Activated CD4-positive, alpha-beta T cell treated with anti-CD3 and anti-CD28 coated beads for 24 hours (primary cell): ENCODE measurements at places on chromosomes 1 and 21.

GRCh38 chr1:221989741-221990140 lies 247.9 kb upstream of the DUSP10 start:
- no peak for DNase-seq

GRCh38 chr1:55639051-55639450 lies 423.9 kb upstream of the USP24 start:
- DNase-seq: no peak

GRCh38 chr1:30684881-30685795 lies 38.2 kb downstream of the MATN1 start:
- DNase-seq: peak; percentile 6

DNA sequence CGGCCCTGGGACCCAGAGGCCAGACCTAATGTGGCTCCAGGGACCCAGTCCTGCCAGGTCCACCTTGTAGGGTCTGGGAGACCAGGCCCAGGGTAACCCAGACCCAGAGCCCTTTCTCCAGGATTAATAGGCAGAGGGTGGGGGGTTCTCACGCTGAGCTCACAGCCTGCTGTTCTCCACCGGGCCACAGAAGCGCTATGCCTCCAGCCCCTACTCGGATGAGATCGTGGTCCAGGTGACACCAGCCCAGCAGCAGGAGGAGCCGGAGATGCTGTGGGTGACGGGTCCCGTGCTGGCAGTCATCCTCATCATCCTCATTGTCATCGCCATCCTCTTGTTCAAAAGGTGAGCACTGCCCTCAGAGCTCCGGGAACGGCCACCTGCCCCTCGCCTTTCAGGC lies 43.3 kb upstream of the KDM4A start:
- no peak for DNase-seq

GRCh38 chr1:234231061-234231892 lies 142.0 kb upstream of the COA6 start:
- no peak for DNase-seq

GRCh38 chr1:66445492-66446181 lies 88.3 kb upstream of the SGIP1 start:
- peak; percentile 30 for DNase-seq

DNA sequence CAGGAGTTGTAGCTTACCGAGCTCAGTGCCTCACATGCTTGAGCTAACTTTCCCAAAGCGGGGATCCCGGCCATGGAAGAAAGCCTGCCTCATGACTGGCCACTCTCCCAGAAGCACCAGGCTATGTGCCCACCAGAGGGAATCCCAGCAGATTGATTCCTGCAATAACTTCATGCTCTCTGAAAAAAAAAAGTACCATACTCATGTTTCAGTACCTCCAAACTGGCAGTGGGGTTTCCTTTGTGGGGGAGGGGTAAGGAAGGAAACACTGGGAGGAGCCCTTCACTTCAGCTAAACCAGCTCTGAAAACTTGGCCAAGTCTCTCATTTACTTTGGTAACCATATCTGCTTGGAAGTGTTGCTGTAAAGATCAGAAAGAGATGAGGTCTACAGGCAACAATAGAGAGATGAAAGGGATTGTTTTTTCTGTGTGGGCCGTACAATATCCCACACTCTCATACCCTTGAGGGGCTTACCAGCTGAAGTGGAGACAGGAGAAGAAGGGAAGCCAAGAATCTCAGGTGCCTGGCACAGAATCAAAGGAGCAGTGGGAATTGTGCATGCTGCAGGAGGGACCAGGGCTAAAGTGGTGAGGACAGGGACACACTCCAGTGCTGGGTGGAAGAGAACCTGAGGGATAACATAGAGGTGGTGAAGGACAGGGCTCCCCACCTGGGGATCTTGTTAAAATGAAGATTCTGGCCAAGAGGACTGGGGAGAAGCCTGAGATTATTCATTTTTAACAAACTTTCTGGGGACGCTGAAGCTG lies 42.4 kb upstream of the TACSTD2 start:
- no peak for DNase-seq

DNA sequence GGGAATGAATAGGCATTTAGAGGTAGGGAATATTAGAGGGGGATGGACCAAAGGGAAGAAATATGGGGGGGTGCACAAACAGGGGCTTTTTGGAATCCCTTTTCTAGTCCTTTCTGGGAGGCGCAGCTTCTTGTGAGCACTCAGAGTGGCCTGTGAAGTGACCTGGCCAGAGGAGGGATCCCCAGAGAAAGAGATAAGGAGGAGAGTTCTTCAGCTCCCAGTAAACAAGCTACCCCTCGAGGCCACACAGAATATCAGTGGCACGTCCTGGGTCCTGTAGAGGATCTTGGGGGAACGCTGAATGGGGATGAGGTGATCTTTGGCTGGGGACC lies 19.4 kb downstream of the VANGL2 start:
- no peak for DNase-seq

- DNase-seq: no peak
These were observed 43.3 kb downstream of the POU2F1 start for GRCh38 chr1:167263819-167264464.

DNA sequence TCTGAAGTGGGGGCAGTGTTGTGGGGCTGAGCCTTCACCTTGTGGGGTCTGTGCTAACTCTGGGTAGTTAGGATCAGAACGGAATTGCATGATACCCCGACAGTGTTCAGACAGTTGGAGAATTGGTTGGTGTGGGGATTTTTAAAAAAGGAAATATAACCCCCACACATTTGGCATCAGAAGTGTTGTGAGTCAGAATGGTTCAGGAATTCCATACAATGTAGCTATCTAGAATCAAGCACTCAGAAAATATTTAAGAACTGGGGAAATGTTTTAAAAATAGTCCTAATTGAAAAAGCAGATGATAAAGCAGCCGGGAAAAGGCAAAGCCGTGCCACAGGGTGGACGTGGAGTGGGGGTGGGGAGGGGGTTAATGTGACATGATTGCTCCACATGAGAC lies 6.5 kb upstream of the S100A7 start:
- no peak for DNase-seq

DNA sequence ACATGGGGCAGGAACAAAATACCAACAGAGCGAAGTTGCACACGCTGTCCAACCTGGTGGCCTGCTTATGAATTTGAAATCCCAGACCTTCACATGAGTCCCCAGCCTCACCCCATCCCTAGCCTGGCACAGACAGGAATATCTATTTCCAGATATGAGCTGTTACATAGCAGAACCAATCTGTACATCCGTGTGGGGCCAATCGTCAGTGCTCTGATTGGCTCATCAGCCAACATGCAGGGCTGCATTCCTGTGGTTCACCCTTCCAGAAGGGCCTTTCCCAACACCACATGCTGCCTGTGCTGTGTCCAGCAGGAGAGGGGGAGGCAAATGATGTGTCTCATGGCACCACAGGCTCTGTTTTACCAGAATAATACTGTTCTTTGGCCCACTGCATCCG lies 31.3 kb downstream of the CCN1 start:
- no peak for DNase-seq

- no peak for DNase-seq
These were observed 26.8 kb downstream of the TMEM201 start for GRCh38 chr1:9615316-9616063.

DNA sequence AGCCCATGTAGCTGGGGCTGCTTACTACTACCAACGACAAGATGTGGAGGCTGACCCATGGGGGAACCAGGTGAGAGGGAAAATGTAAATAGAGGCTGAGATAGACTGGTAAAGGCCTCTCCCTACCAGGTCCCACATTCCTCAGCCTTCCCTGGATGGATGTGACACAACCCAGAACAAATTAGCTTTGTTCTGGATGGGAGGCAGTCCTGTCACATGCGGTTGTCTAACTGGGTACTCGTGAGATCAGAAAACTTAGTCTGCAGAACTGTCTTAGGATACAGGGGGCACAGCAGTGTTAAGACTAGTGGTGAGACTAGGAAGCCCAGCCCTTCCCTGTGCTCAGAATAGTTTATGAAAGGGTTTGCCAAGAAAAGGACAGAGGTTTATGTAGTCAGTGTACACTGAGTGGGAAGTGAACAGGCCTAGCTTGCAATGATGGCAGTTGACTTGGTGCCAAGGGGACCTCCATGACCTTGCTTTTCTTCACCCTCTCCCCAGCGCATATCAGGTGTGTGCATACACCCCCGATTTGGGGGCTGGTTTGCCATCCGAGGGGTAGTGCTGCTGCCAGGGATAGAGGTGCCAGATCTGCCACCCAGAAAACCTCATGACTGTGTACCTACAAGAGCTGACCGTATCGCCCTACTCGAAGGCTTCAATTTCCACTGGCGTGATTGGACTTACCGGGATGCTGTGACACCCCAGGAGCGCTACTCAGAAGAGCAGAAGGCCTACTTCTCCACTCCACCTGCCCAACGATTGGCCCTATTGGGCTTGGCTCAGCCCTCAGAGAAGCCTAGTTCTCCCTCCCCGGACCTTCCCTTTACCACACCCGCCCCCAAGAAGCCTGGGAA lies 8.4 kb downstream of the MMACHC start:
- no peak for DNase-seq

DNA sequence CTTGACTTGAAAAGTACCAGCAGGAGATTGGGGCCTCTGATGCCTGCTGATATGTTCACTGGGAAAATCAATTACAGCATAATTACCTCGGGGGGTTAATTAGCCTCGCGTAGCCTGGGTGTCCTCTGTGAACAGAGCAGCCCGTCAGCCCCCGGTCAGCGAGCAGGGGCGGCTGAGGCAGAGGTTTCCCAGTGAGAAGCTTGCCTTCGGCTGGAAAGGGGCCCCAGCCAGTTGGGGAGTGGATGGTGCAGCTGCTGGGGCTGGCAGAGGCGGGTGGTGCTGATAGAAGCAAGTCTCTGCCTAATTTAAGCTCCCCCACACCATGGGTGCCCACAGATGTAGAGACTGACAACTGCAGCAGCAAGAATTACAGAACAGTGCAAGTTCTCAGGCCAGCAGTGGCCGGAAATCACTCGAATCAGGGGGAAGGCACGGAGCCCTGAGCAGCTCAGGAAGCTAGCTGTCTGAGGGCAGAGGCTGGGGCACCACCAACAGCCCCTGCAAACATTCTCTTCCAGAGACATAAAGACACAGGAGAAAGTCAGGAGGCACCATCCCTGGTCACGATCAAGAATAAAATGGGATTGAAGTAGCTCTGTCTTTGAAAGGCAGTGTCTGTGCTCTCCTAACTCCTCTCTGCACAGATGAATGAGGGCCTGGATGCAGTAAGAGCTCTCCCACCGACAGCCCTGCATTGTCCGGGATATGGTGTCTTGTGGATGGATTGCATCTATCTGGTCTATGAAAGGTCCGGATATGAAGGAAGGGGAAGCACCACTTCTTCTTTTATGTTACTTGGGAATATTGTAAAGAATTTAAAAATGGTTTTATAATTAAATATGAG lies 166.5 kb upstream of the CD34 start:
- no peak for DNase-seq

DNA sequence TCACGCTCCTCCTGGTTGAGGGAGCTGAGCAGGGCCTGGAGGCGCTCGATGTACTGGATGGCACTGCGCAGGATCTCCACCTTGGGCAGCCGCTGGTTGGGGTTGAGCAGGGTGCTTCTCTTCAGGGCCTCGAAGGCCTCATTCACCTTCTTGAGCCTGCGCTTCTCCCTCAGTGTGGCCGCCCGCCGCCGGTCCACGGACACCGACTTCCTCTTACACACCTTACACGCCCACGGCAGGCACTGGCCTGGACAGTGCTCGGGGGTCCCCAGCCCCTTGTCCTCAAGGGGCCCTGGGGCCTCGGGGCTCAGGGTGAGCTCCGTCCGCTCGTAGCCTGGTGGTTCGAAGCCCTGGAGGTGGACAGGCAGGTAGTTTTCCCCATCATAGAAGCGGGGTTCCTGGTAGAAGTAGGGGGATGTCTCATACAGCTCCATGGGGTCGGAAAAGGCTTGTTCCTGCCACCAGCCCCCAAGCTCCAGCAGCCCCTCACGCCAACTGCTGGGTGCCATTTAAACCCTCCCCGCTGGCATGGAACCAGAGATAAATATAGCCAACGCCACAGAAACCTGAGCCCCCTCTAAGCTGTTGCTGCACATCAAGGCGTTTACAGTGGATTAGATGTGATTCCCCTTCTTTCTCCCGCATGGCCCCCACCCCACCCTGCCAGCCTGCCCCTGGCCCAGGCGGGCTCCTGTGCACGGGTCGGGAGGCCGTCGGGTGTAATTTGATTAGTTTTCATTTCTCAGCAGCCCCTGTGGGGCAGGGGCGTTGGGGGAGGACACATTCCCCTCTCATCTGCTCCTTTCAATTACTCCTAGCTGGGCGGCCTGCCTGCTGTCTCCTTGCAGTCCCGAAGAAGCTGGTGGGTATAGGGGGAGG lies at the start of gene MYOG:
MYOG (minus strand) TSS at position 485 of the 879 bp plus-strand sequence; CDS start at position 434, 51 bp downstream.
- DNase-seq: no peak

DNA sequence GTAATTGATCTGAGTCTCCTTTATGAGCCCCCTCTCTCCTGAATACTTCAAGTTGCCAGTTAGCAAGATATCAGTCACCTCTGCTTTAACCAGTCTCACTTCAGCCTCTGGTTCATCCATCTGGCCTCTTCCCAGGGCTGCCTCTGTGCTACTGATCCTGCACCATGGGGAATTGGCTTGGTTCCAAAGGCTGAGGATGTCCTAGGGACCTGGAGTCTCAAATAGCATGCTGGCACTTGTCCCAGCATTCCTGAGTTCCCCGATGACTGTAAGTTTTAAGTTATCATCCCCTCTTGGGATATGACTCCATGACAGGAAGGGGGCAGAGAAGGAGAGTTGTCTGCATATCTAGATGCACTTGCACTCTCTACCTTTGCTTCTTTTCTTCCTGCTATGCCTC lies 252.0 kb downstream of the PTBP2 start:
- DNase-seq: no peak

- DNase-seq: no peak
These were observed 34.6 kb upstream of the ADAMTS5 start for GRCh38 chr21:27001526-27001925.
